Large intestine (tissue), 12 donors: ENCODE measurements at places on chromosomes 5 and 9. TPM values are rescaled to one million over a fixed set of nuclear protein-coding genes. Genes with fewer than 3 reads are reported as not detected.

SLC25A2 gene
- 0.04 TPM for polyA plus RNA-seq

- no peak for DNase-seq
These were observed 76.9 kb downstream of the GHR start for GRCh38 chr5:42500003-42500599.

DNA sequence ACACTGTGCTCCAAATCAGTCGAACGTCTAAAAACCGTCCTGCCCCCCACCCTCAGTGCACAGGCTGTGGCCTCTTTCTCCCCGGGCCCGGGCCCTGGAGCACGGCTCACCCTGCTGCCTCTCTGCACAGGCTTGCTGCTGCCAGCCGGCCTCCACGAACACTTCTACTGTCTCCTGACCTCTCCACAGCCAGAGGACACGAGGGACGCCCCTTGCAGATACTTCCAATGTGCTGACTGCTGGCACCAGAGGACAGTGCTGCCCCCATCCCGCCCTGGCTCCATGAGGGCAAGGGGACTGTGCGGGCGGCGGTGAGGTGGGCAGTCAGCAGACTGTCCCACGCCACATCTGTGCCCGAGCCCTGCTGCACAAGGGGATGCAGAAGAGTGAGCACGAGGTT is 174.8 kb downstream of the COL23A1 start:
- DNase-seq, result no peak

DNA sequence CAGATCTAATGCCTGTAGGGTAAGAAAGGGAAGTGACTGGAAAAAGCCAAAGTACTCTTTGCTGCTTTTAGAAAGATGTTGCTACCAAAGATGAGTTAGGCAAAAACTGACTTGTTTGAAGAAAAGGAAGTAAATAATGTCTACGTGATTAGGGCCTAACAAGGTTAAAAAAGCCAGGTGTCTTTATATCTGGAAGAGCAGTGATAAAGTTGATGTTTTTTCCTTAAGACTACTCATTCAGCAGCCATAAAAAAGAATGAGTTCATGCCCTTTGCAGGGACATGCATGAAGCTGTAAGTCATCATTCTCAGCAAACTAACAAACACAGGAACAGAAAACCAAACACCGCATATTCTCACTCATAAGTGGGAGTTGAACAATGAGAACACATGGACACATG is 13.5 kb upstream of the AMACR start:
- no peak for DNase-seq

DNA sequence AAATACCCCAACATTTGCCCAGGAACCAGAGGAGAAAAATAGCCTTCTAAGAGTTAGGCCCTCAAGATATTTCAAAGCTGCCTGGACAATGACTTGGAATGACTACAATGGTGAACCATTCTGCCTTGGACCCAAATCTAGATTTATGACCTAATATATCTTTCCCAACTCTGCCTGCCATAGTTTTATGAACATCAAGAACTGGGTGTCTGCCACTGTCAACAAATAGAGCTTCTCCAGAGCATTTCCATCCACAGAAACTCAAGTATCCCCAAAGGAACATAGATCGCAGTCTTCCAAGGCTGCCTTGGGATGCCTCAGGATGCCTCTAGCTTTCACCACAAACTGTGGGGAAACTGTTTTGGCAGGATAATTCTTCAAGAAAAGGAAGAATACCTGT is 48.2 kb upstream of the NFIB start:
- DNase-seq, result no peak

GRCh38 chr5:43051684-43052083 is 11.6 kb upstream of the ANXA2R start:
- DNase-seq, result no peak

DNA sequence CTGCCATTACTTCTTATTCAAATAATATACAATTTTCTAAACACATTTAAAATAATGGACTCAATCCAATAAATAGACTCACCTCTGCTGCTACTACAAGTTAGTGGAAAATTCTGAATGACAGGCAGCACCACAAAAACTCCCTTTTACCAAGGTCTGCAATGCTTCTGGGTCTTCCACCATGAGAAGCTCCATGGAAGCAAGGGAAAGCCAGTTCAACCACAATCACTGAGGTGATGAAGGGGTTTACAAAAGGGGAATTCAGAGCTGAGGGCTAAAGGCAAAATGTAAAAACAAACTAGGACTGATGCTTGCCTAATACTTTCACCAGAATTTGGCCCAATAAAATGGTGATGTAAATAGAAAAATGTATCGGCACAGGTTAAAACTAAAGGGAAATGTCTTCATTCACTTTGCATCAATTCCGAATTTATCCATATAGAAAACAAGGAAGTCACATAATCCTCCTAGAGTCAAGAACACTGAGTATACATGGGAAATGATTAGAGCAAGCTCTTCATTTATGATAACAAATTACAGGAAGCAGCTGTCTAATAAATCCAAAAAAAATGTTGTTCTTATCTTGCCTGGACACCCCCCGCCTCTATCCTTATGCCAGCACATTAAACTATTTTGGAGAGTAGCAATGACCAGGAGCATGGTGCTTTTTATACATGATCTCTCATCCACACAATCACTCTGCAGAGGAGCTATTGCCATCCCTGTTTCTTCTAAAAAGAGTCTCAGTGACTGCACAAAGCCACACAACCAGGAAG is 66.3 kb upstream of the NFIB start:
- DNase-seq, result no peak

GRCh38 chr9:109256336-109256735 is 64.5 kb downstream of the EPB41L4B start:
- DNase-seq, result no peak

- DNase-seq, result no peak
These were observed 622.2 kb downstream of the ANXA1 start for GRCh38 chr9:73773896-73774295.

ADAMTS6 gene
- polyA plus RNA-seq, result 2.3 TPM

DNA sequence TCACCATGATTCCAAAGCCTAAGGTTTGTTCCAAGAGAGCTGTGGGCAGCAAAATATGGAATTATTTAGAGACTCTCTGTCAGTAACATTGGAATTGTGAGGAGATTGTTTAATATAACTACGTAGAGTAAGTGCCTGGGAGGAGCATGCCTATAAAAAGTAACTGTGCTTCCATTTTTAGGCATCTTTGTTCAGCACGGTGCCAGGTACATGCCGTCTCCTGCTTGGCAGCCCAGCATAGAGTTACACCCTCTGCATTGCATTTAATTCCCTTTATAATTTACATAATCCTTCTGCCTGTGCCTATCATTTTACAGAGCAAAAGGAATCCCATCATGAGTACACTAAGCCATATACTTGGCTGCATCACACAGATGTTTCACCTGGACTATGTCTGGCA is 32.1 kb upstream of the ALDH1A1 start:
- DNase-seq, result no peak

SLC34A1 gene
- not detected for polyA plus RNA-seq

DNA sequence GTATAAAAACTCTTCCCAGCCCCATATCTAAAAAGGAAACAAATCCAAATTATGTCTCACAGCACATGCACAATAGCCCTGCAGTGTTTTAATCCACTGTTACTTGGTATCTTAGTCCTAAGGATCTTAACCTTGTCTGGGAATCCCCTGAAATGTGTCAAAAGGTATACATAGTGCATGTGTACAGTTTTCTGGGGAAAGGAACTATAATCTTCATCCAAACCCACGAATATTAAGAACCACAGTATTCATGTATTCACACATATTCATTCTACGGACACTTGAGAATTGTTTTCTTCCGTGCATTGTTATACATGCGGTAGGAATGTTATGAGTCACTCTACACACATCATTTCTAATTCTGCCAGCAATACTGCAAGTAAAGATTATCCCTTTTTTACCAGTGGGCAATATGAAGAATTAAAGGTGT is 47.8 kb upstream of the SNX2 start:
- no peak for DNase-seq

DNA sequence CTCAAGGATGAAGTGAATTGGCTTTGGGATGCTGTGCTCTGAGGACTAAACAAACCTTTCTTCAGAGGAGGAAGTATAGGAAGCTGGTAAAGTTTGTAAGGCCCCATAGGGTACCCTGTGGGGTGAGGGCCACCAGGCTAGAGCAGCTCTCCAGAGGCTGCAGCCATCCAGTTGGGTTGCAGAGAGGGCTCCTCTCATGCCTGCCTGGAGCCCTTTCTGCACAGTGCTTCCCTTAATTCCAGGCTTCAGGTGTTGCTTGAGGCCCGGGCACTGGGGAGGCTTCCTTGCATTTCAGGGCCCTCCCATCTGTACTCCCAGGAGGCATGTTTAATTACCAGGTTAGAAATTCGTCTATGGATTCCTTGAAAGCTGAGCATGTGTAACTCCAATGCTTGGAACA is 95.3 kb upstream of the FSTL4 start:
- DNase-seq, result no peak

IQGAP2 gene
- polyA plus RNA-seq, result 29.2 TPM
